ENCODE measurements at places on chromosomes 2 and 18.

- no peak for DNase-seq
These were observed 577.4 kb downstream of the ZEB2 start for GRCh38 chr2:143942486-143942885.

DNA sequence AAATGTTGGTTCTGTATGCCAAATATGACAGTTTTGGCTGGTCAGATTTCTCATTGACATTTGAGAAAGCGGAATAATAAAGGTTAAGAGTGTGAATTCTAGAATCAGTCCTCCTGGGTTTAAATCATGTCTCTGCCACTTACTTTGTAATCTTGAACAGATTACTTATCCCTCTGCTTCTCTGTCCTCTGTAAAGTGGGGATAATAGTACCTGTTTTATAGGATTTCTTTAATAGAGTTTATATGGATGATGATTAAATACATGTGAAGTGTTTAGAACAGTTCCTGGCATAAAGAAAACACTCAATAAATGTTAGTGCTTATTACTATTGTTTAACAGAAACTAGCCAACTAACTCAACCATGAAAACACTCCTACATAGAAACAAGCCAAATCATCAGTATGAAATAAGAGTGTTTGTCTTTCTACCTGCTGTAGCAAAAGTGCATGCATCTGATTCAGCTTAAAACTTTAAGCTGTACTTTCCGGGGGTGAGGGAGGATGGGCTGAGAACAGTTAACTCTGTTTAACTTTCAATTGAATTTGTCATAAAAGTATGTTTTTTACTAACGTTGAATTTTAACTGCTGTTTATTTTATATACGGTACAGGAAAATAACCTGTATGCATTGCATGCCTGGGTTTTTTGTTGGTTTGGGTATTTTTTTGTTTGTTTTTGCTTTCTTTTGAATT is 6.8 kb downstream of the HTR2B start:
- DNase-seq: no peak

DNA sequence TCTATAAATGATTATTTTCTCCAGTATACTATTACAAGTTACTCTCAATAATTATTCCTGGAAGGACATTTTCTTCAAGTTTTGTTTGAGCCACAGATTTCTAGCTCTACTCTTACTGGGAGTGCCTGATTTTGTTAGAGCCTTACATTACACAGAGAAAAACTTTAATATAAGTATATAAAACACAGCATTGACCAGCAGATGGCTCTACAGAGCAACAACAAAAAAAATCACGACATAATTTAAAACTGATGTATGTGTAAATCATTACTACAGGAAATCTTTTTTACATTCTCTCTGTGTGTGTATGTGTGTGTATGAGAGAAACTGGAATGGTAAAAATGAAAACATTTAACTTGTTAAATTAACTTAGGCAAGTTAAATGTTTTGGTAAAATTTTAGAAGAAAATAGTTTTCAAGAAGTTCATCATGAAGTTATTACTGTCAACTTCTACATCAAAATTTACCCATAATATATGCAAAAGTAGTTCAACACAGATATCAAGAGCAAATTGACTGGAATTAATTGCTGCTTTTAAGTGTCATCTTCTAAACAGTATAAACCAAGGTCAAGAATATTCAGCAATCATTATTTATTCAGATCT is 103.3 kb downstream of the MDH1 start:
- DNase-seq: no peak

GRCh38 chr2:134667081-134667480 is 51.7 kb downstream of the TMEM163 start:
- DNase-seq: no peak

DNA sequence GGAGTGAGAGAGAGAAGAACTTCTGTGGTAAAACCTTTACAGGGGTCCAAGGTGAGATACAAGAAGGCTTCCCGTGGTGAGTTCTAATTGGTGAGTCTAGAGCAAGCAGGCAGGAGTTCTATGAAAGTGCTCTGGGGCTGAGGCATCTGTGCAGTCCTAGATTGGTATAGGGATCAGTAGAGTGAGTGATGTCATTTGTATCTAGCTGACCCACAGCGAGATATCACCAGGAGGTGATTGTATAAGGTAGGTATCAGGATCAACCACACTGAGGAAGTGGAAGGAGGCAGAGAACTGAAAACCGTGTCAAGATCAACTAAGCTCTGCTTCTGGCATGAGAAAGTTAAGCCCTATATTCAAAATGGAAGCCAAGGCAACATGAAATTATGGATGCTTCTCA is 1648.9 kb upstream of the TMEFF2 start:
- no peak for DNase-seq

- no peak for DNase-seq
These were observed 8.9 kb downstream of the CCL20 start for GRCh38 chr2:227822416-227823003.

DNA sequence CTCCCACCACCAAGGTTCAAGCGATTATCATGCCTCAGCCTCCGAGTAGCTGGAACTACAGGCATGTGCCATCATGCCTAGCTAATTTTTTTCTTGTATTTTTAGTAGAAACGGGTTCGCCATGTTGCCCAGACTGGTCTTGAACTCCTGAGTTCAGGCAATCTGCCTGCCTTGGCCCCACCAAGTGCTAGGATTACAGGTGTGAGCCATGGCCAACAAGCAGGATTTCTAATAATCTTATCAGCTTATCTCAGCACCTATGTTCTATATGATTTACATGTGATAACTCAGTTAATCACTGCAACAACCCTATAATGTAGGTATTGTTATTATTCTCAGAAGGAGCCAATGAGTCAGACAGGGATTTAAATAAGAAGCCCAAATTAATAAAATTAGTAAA is 80.3 kb downstream of the GORASP2 start:
- DNase-seq: no peak

GRCh38 chr18:62531078-62531477 is 8.3 kb downstream of the ZCCHC2 start:
- DNase-seq: no peak

DNA sequence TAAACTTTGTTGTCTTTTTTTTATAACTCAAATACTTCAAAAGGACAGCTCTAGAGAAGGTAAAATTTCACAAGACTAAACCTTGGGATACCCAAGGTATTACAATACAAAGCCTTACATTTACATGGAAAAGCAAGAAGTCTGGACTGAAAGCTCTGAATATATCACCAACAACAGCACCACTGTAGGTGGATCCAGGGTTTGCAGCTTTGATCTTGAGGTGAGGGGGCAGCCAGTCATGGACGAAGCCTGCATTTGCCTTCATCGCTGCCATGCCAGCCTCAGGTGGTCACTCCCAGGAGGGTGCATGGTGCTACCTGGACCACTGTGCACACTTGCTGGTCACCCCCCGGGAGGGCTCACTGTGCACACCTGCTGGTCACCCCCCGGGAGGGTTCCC is 36.6 kb downstream of the RBFA start:
- no peak for DNase-seq

DNA sequence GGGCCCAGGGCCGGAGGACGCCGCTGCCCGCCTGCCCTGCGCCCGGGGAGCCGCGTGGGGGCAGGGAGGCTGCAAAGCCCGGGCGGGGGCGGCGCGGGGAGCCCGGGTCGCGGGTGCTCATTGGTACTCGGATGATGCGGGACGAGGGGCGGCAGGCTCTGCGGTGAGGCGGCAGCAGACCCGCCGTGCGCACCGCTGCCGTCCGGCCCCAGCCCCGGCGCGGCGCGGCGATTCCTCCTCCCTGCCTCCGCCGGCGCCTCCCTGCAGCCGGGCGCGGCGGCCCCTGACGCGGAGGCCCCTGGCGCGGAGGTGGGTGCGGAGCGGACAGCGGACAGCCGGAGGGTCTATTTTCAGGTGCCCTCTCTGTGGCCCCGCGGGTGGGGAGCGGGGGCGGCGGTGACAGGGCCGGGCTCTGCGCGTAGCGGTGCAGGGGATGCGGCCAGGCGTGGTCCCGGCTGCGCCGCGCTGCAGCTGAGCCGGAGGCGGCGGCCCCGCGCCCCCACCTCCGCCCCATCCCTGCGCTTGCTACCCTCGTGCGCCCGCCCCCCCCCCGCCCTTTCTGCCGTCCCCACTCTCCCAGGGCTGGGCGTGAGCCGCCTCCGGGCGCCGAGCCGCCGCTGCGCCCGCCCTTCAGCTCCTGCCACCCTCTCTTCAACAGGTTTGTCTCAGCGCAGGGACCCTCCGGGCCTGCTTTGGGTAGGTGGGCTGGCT is 640 bp downstream of the SPTBN1 start:
- DNase-seq: no peak

DNA sequence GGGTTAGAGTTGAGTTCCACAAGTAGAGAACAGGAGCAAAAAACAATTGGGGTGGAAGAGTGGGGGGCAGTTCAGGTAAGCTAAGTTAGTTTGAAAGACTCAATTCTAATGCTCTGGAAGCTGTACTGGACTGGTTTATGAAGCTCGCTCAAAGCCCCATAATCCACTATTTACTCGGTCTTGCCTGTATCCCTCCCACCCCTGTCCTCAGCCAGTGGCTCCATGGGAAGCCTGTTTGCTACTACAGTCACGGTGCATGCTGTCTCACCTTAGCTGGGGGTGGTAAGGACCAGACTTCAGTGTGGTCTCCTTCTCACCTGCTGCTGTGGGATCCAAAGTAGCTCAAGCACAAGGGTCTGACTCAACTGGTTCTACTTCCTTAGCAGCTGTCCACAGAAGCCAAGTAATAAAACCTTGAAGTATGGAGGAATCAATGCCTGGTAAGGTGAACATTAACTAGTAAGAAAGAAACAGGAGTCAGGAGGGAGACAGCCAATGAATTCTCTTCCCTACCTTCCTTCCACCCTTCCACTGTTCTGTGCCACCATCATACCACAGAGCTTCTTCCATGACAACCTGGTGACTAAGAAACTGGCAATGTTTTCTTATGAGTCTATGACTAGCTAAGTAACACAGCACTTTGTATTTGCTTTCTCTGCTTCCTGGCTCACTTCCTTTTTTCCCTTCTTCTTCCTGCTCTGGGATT is 230.8 kb downstream of the SRBD1 start:
- DNase-seq: no peak

DNA sequence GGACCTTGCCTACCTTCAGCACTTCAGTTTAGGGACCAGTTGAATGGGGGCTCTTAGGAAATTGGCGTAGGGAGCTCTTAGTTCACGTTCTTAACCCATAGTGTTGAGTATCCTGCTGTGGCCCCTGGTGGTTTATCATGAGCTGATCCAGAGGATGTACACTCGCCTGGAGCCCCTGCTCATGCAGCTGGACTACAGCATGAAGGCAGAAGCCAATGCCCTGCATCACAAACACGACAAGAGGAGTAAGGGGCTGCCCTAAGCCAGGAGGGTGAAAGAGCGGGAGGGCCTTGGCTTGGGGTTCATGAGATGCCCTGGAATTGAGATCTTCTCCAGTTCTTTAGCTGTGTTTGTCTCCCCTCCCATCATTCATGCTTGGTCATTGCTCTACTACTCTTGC is 2.9 kb downstream of the RETREG2 start:
- DNase-seq: no peak

DNA sequence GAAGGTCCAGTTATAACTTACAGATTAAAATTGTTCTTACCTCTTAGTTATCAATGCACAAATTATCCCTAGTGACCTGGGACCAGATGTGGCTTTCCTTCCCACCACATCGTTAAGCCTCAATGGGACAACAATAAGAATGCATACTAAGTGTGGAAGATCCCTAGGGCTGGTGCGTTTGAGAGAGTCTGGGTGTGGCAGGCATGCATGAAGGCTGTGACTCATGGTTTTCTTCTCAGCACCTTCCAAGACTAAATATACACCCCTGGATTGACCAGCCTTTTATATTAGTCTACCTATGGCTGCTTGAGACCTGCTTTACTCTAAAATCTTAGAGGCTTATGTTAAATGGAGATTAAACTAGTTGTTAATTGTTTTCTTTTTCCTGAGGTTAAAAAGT is 261.7 kb upstream of the SLC14A2 start:
- DNase-seq: no peak

- DNase-seq: no peak
These were observed 7.9 kb downstream of the MTERF4 start for GRCh38 chr2:241094172-241094571.

Measured in caudate nucleus (tissue), 63 donors.